Trophoblast cell (in vitro differentiated cells and primary cell): ENCODE measurements at places on chromosomes 12 and 14.

GRCh38 chr12:99609455-99610181 is 37.9 kb upstream of the GARIN6 start:
- DNase-seq = no peak

DNA sequence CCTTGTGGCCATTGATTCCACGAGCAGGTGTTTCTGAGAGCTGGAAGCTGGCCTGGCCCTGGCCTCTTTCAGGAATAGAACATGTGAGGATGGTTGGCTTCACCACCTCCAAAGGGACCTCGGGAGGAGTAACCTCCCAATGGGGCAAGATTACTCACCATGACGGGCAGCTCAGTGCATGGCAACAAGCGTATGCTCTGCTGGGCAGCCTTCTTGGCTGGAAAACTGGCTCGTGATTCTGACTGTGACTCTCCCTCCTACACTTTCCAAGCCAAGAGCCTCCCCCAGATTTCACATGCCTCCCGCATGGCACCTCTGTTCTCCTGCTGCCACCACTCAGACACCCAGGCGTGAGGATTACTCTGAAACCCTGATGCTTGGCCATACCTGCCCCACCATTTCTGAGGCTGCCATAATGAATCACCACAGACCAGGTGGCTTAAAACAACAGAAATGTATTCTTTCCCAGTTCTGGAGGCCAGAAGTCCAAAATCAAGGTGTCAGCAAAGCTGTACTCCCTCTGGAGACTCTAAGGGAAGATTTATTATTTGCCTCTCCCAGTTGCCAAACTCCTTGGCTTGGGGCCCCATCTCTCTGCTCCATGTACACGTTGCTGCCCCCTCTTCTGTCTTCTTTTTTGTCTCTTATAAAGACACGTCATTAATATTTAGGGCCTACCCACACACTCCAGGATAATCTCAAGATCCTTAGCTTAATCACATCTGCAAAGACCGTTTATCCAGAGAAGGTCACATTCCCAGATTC is 215.9 kb downstream of the CHST11 start:
- DNase-seq = peak; percentile 17

DNA sequence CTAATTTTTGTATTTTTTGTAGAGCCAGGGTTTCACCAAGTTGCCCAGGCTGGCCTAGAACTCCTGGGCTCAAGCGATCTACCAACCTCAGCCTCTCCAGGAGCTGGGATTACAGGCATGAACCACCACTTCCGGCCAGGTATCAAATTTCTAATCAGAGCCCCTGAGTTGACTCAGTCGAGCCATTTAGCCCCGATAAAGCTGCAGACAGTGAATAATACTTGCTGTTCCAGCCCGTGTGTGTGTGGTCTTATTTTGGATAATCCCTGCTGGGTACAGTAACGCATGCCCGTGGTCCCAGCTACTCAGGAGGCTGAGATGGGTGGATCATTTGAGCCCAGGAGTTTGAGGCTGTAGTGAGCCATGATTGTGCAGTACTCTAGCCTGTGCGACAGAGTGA is 57.0 kb downstream of the TEAD4 start:
- DNase-seq = no peak

- DNase-seq = no peak
Observed at GRCh38 chr12:124002021-124002644, 29.1 kb downstream of the ZNF664 start.

- no peak for DNase-seq
Observed at GRCh38 chr12:38664661-38665269, 240.6 kb downstream of the CPNE8 start.

- DNase-seq = peak; percentile 27
Observed at GRCh38 chr12:77685112-77685511, 145.6 kb upstream of the NAV3 start.

DNA sequence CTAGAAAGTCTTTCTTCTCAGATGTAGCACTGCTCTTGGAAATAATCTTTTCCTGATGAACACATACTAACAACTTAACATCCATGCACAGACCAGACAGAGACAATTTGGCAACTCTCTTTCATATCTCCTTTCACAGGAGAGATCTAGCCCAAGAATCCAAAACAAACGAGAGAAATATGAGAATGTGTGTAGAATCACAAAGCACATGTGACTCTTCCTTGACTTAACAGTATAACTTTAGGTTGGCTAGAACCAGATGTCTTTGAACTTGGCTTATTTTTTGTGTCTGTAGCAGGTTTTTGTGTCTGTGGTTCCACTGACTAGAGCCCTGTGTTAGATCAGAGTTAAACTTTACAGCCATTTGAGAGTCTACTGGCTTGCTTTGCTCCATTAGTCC is 114.2 kb downstream of the STXBP6 start:
- DNase-seq = no peak

DNA sequence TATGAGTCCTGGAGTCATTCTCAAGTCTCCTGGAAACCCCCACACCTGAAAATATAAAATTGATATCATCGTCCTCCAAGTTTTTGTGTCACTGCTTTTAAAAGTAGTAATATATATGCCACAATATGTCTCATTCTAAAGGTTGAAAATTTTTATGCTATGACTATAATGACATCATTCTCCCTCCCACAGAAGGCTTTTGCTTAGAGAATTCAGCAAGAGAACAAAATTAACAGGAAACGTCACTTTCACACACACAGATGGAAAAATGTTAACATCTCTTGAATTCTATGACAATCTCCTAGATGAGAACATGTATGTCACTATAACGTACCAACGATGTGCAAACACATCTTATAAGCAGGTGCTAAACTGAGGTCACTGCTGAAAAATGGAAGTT is 498.3 kb downstream of the FOXG1 start:
- no peak for DNase-seq

GRCh38 chr12:127360580-127360979 is 906.4 kb upstream of the TMEM132C start:
- DNase-seq = no peak

DNA sequence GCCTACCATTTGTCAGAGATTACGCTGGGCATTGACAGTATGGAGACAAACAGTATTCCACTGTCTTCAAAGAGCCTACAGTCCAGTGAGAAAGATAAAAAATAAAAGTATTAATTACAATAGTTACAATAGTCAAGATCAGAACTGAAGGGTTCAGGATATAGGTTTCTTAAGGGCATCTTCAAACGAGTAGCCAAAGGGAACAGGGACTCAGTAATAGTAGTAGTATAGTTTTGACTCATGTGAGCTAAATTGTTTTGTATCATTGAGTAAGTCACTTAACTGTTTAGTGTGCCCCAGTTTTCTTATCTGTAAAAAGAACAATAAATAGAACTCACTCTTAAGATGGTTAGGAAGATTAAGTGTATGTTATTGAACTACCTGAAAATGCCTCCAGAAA is 123.6 kb downstream of the METTL25 start:
- no peak for DNase-seq

DNA sequence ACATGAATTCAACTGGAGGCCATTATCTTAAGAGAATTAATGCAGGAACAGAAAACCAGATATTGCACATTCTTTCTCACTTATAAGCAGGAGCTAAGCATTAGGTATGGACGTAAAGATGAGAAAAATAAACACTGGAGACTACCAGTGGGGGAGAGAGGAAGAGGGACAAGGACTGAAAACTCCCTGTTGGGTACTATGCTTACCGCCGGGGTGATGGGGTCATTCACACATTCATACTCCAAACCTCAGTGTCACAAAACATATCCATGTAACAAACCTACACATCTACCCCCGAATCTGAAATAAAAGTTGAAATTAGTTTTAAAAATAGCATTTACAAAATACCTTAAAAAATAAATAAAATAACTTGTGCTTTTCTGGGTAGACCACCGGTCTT is 80.8 kb upstream of the RAP1B start:
- no peak for DNase-seq

DNA sequence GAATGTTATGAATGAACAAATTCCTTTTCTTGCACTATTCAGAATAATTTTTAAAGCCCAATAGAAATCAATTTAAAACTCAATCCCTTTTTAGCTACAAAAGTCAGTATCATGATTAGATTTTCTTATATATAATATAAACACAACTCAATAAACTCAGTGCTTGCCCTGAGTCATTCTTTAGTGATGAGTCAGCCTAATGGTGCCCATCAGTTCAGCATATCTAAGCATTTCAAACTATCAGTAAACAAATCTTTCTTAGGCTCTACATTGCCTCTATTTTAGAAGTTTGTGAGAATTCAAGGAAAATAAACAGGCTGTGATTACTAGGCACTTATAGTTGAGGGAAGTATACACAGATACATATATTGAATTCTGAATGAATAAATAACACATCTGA is 179.6 kb downstream of the NELL2 start:
- no peak for DNase-seq

DNA sequence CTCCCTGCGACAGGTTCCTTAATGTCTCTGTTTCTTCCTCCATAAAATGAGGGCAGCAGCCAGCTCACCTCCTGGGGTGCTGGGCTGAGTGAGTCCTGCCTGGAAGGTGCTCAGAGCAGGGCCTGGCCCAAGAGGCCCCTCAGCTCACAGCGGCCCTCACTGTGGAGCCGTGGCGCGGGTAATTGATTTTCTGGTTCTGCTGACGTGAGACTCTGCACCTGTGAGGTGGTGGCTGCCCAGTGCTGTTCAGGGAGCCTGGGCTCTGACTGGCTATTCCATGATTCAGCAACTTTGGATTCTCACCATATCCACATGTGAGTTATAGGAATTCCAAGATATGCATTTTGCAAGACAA is 266.6 kb downstream of the ADGRD1 start:
- DNase-seq = no peak

- peak; percentile 79 for DNase-seq
Observed at GRCh38 chr14:94485944-94486841, 10.2 kb upstream of the SERPINA9 start.

- DNase-seq = peak; percentile 21
Observed at GRCh38 chr12:102631274-102631673, 150.9 kb upstream of the IGF1 start.

GRCh38 chr14:100159094-100159864 is at the start of gene DEGS2:
Gene DEGS2 (minus strand): TSS chr14:100159645. CDS start chr14:100159587, 58 bp downstream.
- peak; percentile 67 for DNase-seq

DNA sequence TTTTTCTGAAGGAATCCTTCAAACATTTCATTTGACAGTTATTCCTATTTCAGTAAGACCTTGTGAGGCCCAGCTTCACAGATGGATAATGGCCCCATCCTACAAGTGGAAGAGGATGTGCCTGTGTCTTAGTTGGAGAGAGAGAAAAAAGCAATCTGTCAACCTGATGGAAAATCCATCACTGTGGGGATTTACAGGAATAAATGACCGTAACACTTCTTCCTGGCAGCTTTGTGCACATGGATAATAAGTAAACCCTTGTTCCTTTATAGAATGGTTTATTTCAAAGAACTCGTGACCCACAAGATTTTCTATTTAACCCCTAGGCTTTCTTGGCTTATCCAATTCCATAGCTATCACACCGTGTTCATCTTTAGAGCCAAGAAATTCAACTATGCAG is 121.4 kb upstream of the PCED1B start:
- no peak for DNase-seq

GRCh38 chr12:82826505-82826904 is 139.8 kb downstream of the TMTC2 start:
- DNase-seq = no peak

GRCh38 chr12:56683-57346 is 9.8 kb upstream of the IQSEC3 start:
- no peak for DNase-seq

DNA sequence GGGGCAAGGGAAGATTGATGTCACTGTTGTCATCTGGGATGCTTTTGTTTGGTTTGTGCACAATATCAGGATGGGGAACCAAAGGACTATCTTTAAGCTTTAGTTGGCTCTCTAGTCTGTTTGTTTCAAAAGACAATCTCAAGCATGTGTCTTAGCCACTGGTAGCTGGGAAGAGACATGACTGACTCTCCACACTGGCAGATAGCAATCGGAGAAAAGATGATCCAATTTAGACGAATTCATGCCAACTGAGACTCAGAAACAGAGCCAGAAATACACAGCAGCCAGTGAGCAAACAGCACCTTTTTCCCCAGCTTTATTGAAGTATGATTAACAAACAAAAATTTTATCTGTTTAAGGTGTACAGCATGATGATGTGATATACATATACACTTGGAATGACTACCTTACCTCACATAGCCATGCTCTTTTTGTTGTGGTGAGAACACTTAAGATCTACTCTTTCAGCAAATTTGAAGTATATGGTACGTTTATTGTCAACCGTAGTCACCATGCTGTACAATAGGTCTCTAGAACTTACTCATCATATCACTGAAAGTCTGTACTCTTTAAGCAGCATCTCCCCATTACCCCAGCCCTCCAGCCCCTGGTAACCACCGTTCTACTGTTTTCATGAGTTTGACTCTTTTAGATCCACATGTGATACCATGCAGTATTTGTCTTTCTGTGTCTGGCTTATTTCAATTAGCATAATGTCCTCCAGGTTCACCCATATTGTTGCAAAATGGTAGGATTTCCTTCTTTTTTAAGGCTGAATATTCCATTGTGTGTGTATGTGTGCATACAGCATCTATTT is 50.6 kb downstream of the DUSP16 start:
- DNase-seq = no peak

DNA sequence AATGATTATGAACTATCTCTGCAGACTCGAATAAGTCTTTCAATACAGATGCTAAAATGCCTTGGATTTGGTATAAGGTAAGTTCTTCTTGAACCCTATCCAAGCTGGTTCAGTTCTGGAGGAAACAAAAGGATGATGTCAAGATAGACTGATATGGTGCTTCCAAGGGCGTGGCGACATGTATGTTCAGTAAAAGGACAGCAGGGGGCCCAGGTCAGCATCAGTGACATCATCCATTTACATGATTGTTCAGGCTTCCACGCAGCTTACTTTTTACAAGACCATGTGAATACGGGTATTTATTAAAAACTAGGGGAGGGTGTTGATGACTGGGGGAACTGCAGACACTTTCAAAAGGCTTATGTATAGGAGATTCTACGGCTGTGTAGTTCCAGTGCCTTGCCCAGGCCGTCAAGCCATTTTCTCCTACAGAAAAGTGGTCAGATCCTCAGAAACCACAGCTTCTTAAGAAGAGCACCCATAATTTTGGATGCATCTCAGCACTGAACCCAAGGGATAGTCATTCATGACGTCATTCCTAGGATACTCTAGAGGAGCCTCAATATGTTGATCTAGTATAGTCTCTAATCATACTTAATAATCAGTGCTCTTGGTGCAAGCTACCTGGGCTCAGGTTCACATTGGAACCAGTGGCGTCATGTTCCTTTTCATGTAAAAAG is 527.7 kb downstream of the FUT8 start:
- DNase-seq = peak; percentile 48

- DNase-seq = peak; percentile 71
Observed at GRCh38 chr14:64187331-64187730, 106.8 kb downstream of the ESR2 start.

DNA sequence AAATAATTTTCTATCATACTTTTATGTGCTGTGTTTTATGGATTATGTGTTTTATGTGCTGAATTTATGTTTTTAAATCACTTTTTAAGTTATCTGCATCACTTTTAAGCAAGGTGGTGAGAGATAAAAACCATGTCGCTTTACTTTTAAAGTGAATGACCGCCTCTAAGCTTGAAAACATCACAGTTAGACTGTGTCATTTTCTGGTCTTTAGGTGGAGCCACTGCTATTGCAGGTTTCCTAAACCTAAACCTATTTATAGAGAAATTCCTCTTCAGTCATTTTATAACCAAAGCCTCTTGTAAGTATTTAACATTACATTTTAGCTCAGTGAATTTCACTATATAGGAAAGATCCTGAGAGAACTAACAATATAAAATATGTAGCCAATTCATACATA is 21.0 kb upstream of the MDM2 start:
- no peak for DNase-seq

GRCh38 chr14:56795284-56795622 is 15.0 kb downstream of the OTX2 start:
- no peak for DNase-seq
